Left lung (tissue), 14 donors: ENCODE measurements at places on chromosomes 1 and 21. TPM values are rescaled to one million over a fixed set of nuclear protein-coding genes. Genes with fewer than 3 reads are reported as not detected.
A peak's percentile ranks its signal among the peaks of the same experiment; 100 is the strongest.

DNA sequence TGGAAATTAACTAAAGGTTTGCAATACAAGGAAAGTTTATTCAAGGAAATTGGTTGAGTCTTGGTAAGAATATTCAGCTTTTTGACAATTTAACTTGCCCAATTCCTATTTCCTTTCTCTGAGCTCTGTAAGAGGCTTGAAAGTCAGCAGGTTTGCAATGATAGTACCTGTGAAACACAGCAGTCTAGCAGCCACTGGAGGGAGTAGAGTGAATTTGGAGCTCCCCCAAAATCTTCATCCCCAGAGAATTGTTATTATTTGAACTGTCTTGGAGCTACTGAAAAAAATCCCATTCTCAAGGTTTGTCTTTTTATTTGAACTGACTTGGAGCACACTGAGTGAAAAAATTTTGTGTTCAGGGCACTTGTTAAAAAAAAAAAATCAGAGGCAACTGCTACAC is 654.2 kb upstream of the PKN2 start:
- no peak for DNase-seq

GRCh38 chr1:222817529-222817928 is 2.7 kb downstream of the DISP1 start:
- peak; percentile 48 for DNase-seq

RYR2 gene
- polyA plus RNA-seq = 7.8 TPM

DNA sequence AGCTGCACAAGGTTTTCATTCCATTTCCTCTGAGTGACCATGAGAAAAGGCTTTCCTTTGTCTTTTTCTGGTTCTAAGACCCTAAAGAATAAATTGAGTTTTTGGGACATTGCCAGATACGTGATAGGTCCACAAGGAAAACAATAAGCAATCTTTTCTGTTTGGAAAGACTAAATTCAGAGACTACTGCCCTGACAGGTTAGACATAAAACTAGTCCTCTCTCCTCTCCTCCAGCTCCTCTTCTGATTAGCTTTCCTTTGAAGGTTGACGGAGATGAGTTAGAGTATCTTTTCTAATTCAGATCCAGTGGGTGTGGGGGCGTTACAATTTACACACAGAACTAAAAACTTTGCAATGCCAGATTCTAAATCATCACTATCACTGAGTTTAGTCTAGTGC is 57.8 kb upstream of the C1orf53 start:
- no peak for DNase-seq

ATP1A4 gene
- 0.10 TPM for polyA plus RNA-seq

DNA sequence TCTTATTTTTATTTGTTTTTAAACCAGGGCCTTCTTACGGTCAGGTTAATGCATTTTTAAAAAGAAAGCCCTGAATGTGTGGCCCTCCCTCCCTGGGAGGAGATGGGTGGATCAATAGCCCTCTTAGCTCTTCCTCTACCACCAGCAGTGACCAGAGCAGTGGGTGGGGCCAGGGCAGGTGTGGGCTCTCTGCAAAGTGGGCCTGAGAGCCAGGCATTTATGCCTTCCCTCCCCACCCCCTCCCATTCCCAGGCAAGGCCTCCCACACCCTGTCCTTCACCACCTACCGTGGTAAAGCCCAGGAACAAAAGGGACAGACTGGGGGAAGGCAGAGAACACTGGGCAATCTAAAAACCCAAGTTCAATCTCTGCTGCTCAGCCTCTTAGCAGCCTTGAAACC is 63.9 kb downstream of the SSBP3 start:
- no peak for DNase-seq
